ENCODE measurements at places on chromosomes 1 and 21.

DNA sequence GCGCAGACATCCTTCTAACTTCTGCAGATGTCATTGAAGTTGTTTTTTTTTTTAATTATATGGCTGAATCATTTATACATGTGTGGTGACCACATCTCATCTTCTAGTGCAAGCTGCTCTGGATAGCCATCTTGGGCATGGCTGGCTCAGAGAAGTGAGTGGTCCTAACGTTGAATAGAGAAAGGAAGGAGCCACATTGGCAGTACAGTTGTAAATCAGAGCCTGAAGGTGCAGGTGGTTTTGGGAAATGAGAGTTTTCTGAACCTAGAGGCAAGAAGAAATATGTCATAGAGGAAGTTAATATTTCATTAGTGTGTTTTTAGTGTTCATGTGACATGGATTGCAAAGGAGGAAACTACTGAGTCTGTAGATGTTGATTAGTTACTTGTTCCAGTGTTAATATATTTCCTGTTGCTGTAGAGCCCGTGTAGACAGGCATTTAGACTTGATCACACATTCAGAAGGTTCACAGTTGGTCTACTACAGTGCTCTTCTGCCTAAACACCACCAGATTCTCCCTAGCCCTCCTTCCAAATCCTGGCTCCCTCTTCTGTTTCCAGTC, 163.7 kb downstream of the ROR1 start:
- DNase-seq: no peak

DNA sequence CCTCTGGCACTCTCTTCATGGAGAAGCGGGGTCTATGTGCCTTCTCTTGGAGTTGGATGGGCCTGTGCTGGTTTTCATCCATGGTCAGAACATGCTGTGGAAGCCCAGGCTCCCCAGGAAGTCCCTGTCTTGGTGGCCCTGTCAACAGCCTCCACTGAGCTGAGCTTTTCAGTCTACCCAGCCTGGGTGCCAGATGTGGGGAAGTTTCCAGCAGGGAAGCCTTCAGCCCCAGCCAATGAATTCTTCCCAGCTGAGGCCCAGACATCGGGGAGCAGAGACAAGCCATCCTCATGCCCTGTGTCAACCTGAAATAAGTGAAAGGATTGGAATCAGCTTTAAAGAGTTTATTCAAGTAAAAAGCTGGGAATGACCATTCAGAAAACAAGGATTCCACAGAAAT, 75.1 kb upstream of the PGBD5 start:
- no peak for DNase-seq

DNA sequence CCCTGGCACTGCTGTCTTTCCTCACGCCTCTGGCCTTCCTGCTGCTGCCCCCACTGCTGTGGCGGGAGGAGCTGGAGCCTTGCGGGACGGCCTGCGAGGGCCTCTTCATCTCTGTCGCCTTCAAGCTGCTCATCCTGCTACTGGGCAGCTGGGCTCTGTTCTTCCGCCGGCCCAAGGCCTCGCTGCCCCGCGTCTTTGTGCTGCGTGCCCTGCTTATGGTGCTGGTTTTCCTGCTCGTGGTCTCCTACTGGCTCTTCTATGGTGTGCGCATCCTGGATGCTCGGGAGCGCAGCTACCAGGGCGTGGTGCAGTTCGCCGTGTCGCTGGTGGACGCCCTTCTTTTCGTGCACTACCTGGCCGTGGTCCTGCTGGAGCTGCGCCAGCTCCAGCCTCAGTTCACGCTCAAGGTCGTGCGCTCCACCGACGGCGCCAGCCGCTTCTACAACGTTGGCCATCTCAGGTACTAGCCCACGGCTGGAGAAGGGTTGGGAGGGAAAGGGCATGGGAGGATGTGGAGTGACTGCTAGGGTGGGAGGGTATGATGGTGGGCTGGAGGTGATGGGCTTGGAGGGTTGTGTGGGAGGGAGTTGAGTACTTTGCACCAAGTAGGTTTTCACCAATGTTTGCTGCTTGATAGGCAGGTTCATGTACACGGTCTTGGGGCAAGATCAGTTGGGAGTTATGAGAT, 18.9 kb downstream of the VANGL2 start:
- DNase-seq: no peak

- no peak for DNase-seq
These were observed 10.1 kb upstream of the C1orf174 start for GRCh38 chr1:3910049-3910731.

GRCh38 chr1:93114391-93114790, 35.3 kb downstream of the MTF2 start:
- DNase-seq: no peak

- DNase-seq: no peak
These were observed 661.0 kb upstream of the PTBP2 start for GRCh38 chr1:96060621-96061020.

- DNase-seq: no peak
These were observed 33.6 kb downstream of the RGS21 start for GRCh38 chr1:192350356-192350755.

DNA sequence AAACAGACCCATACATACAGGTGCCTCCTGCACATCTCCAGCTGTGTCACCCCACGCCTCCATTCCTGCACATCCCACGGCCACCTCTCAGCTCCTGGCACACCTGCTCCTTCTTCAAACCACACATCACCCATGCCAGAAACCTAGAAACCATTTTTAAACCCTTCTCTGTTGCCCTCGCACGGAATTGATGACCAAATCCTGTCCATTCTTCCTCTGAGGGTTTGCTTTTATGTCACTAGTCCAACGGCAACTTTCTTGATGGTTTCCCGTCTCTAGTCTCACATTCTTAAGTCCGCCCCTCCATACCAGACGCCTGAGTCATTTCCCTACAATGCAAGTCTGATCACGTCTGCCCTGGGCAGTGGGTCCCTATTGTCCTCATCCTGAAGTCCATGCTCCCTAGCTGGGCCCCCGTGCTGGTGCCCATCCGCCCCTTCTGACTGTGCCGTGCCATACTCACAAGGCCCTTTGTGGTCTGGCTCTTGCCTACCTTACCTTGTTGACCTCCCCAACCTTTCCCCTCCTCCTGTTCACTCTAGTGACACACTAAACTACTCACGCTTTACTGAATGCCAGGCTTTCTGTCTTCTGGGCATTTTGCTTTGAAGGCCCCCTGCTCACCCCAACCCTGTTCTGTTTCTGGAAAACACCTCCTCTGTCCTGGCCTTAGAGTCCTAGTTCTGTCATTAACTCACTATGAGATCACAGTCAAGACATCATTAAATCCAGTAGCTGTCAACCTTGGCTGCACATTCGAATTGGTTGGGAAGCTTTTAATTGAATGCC, 17.6 kb downstream of the SLC2A1 start:
- no peak for DNase-seq

DNA sequence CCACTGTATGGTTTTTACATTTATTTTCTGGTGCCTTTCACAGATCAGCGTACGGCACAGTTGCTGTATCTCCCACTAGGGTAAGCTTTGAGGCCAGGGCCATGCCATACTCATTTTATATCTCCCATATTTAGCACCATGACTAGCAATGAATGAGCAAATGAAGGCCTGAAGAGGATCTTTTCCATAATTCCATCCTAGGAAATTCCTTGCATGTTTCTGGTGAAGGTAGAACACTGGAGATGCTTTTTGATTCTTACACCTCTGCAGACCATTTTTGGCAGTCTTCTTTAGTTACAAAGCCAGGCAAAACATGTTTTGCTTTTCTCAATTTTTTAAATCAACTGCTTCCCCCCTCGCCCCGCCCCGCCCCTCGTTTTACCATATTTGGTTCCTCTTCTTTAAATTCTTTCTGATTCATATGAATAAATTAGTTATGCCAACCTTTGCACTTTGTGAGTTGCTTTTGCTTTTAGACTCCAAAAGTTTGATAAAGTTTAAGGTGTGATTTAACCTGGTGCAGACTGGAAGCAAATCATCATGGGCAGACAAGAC, 78.9 kb upstream of the AK4 start:
- no peak for DNase-seq

DNA sequence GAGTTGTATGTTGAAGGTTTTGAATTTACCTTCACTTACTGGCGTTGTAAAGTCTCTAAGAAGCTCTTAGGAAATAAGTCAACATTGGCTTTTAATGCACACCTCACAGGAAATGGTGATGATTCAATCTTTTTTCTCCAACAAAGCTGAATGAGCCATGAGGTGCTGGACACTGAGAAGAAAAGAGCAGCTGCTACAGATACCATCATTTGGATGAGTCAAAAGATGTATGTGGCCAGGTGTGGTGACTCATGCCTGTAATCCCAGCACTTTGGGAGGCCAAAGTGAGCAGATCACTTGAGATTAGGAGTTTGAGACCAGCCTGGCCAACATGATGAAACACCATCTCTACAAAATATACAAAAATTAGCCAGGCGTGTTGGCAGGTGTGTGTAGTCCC, 3.3 kb upstream of the IL23R start:
- no peak for DNase-seq

DNA sequence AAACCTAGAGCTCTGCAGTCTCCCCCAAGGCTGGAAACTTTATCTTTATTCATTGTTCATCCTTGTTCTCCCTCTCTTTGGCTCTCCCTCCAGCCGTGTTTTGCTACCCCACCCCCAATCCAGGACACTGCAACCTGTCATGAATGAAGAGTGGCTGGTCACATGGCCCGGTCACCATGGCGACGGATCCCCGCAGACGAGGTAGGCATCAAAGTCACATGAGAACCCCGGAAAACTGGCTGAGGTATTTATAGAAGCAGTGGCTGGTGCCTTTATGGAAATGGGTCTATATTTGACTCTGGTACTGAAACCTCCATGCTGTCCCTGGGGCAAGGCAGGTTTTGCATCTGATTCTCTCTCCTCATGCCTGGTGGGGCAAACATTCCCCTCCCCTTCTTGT, 13.4 kb upstream of the SLC6A17 start:
- no peak for DNase-seq

DNA sequence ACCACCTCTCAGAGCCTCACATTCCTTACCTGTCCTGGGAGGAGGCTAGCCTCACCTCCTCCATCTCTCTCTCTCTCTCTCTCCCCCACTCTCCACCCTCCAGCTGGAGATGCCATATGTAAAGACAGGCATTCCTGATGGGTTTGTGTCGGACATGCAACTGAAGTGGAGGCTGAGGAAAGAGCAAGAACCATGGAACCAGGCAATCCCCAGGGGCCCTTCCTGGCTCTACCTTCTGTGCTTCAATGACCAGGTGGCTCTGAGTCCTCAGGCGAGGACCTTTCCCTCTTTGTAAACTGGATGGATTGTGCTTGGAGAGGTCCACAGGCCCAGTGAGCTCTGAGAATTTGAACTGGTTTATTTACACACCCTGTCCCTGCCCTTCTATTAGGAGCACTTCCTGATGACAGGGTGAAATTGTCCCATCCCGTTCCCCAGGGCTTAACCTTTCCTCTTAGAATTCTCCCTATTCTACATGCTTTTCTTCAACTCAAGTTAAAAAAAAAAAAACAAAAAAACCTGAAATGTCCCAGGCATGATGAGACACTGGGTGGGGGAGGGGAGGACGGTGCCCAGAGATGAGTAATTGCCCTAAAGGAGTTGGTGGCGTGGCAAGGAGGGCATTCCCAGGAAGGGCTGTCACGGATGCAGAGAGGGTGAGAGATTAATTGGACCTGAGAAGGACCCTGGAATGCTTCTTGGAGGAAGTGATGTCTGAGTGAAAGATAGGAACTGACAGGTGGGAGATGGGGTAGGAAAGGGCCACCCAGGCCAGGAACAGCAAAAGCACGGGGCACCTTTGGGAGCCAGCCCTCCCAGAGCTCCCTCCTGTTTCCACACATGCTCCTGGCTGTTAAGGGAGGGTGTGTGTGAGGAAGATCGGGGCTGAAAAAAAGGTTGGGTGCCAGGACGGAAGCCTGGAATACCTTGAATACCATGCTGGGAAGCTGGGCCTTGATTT, 50.2 kb upstream of the WASF2 start:
- no peak for DNase-seq

Data from renal cortex interstitium (tissue), 15 donors.